NCI-H345 (cell line): ENCODE measurements at places on chromosomes 3 and 15.
A peak's percentile ranks its signal among the peaks of the same experiment; 100 is the strongest.

DNA sequence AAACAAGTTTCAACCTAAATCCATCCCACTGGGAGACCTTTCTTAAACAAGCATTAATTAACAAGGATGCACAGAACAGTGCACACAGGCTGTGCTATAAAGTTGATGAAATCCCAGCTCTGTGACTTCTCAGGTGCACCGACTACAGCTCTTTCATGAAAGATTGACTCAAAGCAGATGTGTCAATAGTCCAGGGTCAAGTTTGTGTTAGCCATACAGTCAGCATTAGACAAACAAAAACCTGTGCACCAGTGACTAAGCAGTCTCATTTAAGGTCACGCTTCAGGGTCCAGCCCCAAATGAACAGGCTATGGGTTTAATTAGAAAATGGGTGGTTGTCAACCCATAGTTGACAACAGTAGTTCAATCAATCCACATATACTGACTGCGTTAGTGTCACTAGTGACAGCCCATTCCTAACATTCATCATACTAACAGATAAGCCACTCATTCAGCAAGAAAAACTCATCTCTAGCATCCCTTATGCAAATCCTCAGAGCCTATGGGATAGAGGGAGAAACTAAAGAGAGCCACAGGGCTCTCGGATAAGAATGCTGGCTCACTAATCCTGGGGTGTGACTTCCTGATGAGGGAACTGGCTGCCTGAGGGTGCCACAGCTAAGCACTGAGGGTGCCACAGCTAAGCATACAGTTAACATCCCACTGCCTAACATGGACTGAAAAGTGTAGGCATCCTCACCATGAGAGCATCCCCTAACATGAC is 84.1 kb downstream of the WNT5A start:
- no peak for DNase-seq

DNA sequence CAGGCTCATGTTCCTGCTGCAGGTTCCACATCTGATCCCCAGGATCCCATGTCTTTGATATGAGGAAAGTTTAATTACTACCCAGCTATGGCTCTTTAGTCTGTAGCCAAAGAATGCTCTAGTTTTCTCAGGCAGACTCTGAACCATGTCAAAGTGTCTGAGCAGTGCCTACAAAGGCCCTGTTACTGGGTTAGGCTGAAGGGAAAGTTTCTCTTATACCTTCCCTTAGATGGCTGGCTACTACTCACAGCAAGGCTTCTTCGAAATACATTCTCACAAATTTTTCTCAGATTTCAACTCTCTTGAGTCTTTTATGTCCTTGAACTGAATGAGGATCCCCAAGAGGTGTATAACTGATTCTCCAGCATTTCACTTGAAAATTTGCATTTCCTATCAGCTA is 102.4 kb downstream of the NR1D2 start:
- DNase-seq = no peak

DNA sequence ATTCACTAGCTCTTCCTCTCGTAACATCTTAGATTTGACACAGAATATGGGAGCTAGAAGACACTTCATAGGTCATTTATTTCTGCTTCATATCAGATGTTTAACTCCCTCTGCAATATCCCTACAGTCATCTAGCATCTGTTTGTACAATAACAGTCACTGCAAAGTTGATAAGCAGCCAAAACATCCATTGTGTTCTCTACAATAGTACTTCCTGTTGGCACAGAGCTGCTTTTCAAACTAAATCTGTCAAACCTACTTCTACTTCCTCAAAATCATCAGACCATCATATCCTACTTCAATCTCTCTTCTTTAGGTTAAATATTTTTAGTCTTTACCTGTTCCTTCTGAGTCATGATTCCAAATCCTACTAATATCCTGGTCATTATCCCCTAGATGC is 233.2 kb downstream of the FGF12 start:
- DNase-seq = peak; percentile 69

- no peak for DNase-seq
These were observed 942.5 kb downstream of the ROBO1 start for GRCh38 chr3:78825118-78825857.

GRCh38 chr15:52360229-52361203 is 64.9 kb upstream of the MYO5C start:
- DNase-seq = no peak

- no peak for DNase-seq
These were observed 207.9 kb upstream of the SLC2A2 start for GRCh38 chr3:171234298-171235010.

- peak; percentile 39 for DNase-seq
These were observed 3.3 kb downstream of the TUBGCP5 start for GRCh38 chr15:23035964-23036566.

GRCh38 chr15:72319360-72319984 is 485 bp downstream of the CELF6 start:
- no peak for DNase-seq

- DNase-seq = no peak
These were observed 318.6 kb upstream of the ICE2 start for GRCh38 chr15:60797444-60798040.

DNA sequence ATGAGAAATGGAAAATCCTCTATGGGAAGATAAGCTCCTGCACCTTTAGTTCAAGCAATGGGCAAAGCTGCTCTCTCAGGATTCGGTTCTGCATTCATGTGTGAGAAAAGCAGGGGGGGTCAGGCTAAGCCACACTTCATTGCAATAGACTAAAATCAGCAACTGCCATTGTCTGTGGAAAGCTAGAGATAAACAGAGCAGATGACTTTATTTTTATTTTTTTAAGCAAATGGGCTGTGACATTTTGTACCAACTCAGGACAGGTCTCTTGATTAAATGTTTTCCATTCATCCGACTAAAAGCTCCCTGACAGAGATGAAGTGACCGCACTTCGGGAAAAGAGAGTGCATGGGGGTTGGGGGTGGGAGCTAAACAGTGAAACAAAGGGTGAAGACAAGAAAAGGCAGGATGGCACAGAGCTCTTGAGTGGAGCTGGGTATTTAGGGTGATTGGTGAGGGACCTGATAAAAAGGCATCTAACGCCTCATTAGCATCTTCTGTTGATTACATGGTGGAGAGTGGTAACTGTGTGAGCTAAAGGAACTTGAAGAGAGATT is 987.4 kb downstream of the TUSC7 start:
- peak; percentile 79 for DNase-seq

DNA sequence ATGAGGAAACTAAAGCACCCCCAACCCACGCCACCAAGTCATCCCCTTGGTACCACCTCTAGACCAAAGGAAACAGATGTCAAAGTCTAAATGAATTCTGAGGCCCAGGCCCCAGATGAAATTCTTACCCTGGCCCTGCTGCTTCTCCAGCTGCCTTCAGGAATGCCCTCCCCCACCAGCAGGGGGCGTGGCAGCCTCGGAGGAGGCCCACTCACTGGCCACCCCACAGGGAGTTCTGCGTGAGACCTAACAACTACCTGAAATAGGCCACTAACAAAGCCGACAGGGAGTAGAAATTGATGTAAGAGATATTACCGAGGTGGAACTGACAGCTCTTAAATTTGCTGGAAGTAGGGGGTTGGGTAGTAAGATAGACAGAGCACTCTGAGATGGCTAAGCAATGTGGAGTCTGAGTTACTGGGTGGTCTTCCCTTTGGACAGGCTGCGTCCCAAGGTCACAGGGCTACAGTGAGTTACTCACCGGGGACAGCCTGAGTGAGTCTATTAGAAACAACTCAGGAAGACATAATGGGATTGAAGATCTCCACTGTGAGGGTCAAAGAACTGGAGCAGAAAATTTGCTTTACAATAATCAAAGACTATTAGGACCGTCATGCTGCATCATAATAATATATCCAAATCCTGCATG is 240.7 kb downstream of the SHOX2 start:
- no peak for DNase-seq

DNA sequence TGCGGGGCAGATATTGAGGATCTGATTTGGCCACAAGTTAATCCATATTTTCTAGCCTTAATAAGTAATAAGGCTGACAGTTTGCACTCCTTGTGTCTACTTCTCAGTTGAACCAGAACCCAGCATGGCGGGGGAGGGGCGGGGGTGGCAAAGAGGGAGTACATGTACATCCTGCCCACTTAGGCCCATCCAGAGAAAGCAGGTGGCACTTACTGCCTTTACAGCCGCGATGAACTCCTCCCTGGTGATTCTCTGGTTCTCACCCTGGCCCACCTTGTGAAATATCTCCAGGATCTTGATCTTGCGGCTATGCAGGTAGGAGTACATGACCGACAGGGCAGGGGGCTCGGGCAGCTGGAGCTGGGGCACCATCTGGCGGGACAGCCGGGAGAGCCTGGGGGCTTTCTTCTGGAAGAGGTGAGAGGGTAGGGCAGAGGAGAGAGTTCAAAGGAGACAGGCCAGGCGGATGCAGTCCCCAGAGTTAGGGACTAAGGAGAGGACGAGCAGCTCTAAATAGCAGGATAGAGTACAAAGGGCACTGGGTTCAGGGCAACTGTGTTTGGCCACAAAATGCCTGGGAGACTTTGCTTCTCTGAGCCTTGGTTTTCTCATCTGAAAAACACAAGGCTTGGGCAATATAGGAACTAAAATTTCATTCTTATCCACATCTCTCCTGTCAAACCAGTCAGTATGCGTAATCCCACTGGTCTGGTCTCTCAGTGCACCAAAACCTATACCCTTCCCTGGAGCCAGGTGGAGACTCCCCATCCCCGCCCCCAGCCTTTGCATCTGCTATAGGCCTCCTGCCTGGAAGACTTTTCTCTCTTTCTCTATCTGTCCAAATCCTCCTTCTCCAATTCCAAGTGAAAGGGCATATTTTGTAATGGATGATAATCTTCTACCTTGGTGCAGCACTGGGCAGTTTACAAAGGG is 10.1 kb downstream of the EFCAB12 start:
- DNase-seq = no peak

DNA sequence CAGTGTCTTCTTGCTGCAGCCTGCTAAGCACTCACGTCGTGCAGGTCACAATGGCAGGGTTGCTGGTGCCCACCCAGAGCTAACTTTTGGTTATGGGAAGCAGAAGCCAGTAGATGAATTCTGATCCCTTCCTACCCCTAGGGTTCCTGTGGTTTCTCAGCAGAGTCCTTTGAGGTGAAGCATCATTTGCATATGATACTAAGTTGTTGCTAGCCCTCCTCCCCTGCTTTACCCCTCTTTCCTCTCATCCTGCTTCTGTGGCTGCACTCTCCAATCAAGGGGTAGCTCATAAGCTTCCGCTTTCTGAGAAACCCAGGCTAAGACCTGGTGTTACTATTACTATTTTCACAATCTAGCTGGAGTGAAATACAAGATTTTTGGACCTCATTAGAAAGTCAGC is 22.1 kb upstream of the HEG1 start:
- DNase-seq = no peak

GRCh38 chr3:185647134-185647879 is 61.2 kb downstream of the SENP2 start:
- no peak for DNase-seq

DNA sequence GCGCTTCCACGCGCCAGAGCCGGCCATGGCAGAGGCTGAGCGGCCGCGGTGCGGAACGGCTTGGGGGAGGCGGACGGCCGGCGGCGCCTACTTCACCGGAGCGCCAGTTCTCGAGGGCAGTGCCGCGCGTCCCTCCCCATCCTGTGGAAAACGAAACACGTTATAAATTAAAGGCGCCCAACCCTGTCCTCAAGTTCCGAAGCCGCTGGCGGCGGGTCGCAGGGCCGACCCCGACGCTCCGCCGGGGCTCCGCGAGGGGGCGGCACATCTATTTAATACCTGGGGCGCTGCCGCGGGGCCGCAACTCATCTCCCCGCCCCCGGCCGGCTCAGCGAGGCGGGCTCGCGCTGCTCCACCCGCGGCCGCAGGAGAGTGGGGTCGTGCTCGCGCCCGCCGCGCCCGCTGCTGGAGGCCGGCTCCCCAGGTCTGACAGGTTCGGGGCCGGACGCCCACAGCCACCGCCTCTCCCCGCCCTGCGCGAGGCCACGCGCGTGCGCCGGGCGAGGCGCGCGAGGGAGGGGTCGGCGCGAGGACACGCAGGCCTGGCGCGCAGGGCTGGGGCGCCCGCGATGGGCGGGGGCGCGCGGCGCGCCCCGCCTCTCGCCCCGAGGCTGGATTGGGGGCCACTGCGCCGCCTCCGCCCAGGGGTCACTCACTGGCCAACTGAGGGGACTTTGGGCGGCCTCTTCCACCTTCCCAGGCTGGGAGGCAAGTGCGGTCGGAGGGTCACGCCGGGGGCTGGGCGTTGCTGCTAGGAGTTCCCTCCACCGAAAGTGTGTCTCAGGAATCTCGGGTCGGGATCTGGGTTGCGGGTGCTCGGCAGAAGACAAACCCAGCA is at the start of gene SLC30A4:
Gene SLC30A4 (minus strand): TSS at position 428 of the 838 bp plus-strand sequence. CDS start 401 bp downstream, at position 27.
- peak; percentile 56 for DNase-seq

GRCh38 chr3:62795978-62796657 is 79.1 kb downstream of the CADPS start:
- no peak for DNase-seq

DNA sequence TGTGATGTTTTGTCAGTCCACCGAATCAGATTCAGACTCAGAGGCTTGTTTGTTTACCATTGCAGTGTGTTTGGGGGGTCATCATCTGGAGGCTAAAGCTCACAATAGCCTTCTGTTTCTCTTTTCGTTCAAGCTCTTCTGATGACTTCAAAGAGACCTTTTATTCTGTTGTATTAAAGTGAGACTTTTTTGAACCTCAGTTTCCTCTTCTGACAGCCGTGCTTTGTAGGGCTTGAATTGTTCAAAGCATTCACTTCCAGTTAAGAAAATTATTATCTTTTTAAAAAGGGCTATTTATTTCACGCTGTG is 1.3 kb downstream of the PXK start:
- no peak for DNase-seq
